ENCODE measurements at places on chromosomes 16 and 17.
A peak's percentile ranks its signal among the peaks of the same experiment; 100 is the strongest.

DNA sequence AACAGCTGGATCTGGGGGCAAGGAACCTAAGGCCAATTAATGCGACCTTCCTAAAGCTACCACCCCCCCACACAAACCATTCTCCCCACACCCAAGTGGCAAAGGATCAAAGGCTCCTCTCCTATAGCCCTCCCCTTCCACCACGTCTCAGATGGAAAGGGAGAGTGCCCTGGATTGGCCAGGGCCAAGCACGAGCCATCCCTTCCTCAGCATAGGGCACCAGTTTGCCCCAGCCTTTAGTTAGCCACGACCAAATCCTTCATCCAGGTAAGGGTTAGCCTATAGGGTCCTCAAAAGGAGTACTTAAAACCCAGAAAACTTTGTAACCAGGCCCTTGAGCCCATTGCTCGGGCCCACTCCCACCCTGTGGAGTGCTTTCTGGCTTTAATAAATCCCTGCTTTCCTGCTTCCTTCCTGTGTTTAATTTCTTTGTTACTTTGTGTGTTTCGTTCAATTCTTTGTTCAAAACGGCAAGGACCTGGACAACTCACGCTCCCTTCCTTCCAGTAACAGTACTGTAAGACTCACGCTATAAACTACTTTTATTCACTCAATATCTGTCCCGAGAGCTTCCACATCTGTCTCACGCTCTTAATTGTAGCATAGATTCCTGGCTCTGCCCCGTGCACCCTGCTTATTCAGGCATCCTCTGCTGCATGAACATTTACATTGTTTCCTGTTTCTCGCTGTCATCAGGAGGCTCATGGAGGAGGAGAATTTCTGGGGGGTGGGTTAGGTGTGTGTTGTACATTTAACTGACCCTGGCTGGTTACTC lies 62.3 kb downstream of the TNFRSF13B start:
- no peak for DNase-seq

- DNase-seq = no peak
Measured at GRCh38 chr17:61583660-61584264, 7.3 kb downstream of the NACA2 start.

- no peak for DNase-seq
Measured at GRCh38 chr17:74018115-74018514, 185.4 kb upstream of the RPL38 start.

DNA sequence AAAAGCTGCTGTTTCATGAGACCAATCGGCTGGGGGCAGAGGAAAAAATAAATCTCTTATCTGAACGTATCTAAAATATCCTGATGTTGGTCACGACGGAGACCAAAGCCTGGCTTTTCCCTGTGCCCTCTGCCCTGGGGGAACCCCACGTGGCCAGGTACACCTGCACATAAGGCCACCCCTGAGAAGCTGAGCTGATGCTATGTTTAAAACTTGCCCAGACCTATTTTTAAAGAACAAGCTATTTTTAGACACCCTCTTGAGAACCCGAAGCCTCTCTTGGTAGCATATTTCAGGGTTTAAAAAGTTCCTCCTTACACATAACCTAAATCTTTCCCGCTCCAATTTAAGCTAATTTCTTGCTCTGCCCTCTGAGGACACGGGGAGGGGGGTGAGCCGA lies 210.4 kb downstream of the GSG1L start:
- DNase-seq = no peak

GRCh38 chr17:44218344-44219107 lies 949 bp downstream of the UBTF start:
- DNase-seq = peak; percentile 94

GRCh38 chr17:34843682-34844081 lies 117.6 kb downstream of the CCT6B start:
- no peak for DNase-seq

DNA sequence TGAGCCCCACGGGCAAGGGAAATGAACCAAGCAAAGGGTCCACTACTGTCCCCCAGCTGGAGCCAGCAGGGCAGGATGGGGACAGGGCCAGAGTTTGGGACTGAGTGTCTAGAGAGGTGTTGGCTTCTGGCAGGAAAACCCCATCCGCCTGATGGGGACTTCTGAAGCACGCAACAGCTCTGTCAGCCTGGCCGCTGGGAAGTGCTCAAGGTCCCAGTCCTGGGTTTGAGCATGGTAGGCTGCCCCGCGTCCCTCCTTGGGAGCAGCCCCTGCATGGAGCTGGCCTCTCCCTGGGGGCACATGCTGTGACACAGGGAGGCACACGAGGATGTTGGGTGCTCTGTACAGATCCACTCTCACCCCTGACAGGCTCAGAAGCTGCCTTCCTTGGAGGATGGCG lies 14.6 kb downstream of the ACE start:
- DNase-seq = no peak

DNA sequence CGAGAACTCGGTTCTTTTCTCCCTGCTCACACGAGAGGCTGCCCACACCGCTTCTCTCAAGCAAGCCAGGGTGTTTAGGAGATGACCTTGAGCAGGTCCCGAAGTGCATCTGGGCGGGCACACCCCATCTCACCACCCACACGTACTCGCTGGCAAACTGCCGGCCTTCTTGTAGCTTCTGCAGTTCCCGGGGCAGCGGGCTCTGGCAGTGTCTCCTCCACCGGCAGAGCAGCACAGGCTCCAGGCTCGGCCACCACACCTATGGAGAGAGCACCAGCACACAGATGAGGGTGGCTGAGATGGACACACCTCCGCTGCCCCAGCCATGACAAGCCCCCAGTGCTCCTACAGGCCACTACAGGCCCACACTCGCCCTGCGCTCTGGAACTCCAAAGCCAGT lies 23.5 kb downstream of the ZNF276 start:
- DNase-seq = no peak

DNA sequence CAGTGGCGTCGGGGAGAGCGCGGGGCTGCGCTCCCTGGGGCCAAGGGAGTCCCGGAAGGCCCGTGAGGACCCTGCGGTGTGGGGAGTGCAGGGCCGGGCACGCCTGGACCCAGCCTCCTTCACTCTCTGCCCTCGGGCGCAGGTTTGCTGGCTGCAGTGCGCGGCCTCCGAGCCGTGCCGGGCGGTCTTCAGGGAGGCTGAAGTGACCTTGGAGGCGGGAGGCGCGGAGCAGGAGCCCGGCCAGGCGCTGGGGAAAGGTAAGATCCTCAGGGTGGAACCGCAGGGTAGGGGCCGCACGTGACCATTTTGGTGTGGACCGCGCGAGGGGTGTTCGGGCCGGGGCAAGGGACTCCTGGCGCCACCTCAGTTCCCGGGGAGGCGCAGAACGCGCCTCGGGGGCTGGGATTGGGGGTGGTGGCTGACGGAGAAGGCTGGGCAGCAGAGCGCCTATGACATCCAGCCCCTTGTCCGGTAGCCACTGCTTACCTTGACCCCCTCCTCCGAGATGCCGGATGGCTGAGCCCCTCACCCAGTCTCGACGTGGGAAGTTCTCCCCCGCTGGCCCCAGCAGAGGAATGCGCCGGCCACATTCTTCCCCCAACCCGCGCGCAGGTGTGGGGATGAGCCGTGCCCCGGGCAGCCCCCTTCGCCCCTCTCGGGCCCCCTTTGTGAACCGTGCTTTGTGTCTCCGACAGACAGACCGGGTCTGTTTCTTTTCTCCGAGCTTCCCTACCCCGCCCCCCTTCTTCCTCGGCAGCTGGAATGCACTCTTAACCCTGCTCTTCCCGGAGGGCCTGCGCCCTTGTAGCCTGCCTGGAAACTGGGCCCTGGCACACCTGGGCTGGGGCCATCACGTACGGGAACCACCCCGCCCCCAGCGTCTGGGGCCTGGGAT lies 631 bp downstream of the CDH3 start:
- peak; percentile 67 for DNase-seq

- no peak for DNase-seq
Measured at GRCh38 chr16:30539000-30539964, 4.6 kb upstream of the ZNF747 start.

- peak; percentile 72 for DNase-seq
Measured at GRCh38 chr17:82399601-82400101, 18.5 kb upstream of the HEXD start.

GRCh38 chr17:17029938-17030337 lies 12.3 kb upstream of the MPRIP start:
- no peak for DNase-seq

DNA sequence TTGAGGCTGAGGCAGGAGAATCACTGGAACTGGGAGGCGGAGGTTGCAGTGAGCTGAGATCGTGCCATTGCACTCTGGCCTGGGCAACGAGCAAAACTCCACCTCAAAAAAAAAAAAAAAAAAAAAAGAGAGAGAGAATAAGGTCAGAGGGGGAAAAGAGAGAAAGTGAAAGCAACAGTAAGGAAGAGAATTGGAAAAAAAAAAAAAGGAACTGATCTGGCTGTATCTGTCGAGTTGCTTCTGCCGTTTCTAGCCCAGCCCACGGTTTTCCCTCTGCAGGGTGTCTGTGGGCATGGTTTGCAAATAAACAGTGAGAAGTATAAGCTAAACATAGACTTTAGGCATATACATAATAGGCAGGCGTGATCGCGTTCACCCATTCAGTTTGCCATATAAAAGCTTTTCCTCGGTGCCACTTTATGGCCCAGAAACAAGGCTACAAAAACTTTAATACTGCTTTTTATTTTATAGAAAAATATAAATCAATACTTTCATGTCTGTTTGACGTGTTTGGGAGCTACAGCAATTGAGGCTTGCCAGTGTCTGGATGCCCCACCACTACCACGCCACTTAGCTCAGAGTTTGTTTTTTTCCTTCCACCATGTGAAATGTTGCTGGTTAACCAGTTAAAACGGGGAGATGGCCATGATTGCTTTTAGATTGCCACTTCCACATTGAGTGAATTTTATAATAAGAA lies 436.7 kb downstream of the MAF start:
- DNase-seq = no peak

- no peak for DNase-seq
Measured at GRCh38 chr17:31564291-31564690, 172.8 kb downstream of the RAB11FIP4 start.

GRCh38 chr17:72162569-72162968 lies 41.7 kb downstream of the SOX9 start:
- DNase-seq = no peak

DNA sequence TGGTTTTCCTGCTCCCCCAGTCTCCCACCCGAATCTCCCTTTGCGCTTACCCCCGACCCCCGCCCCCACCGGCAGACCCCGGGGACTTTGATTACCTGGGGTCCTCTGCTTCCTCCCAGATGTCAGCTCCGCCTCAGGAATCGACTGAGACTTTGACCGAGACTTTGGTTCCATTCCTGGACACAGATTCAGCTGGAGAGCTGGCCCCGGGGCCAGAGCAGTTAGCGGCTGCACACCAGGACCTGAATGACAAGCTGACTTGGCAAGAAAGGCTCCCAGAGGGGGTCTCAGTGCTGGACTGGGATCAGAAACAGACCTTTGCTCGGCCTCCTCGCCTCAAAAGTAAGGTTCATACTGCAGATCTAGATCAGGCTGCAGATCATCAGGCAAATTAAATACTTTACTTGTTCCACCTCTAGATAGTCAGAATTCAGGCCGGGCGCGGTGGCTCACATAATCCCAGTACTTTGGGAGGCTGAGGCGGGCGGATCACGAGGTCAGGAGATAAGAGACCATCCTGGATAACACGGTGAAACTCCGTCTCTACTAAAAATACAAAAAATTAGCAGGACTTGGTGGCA lies 60.3 kb upstream of the FBXO47 start:
- no peak for DNase-seq

DNA sequence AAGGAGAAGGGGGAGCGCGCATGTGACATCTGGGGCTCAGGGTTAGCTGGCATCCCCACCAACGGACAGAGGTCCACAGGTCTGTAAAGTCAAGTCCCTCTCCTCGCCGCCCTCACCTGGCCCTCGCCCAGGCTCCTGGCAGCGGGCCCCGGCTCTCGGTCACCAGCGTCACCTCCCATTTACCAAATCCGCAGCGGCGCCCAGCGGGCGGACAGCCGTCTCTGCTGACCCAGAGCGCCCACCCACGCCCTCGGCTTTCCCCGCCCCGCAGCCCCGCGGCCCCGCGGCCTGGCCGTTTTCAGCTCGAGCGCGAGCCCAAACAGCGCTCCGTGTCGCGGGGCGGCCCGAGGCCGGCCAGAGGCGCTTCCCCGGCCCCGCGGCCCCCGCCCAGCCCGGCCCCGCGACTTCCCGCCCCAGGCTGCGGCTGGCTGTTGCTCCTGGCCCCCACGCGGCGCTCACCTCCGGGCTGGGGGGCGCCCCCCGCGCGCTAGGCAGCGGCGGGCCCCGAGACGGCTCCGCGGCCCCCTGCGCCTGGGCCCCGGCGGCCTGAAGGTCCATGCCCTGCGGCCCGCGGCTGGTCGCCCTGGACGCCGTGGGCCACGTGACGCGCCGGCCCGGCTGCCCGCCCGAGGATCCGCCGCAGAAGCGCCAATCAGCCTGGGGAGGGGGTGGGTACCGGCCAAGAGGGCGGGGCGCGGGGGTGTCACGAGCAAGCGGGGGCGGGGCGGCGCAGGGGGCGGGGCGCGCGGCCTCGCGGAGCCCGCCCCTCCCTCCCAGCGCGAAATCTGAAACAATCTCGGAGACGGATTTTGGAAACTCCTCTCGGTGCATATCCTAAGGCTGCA lies at the start of gene COPRS:
Gene COPRS (minus strand): TSS at position 603 of the 845 bp plus-strand sequence. CDS start 45 bp downstream, at position 558.
- DNase-seq = peak; percentile 81

- DNase-seq = peak; percentile 90
Measured at GRCh38 chr17:57130708-57131461, 45.8 kb downstream of the AKAP1 start.

- no peak for DNase-seq
Measured at GRCh38 chr16:85316944-85317343, 204.7 kb upstream of the CIBAR2 start.

GRCh38 chr17:50319306-50320004 lies 26.5 kb upstream of the XYLT2 start:
- no peak for DNase-seq

DNA sequence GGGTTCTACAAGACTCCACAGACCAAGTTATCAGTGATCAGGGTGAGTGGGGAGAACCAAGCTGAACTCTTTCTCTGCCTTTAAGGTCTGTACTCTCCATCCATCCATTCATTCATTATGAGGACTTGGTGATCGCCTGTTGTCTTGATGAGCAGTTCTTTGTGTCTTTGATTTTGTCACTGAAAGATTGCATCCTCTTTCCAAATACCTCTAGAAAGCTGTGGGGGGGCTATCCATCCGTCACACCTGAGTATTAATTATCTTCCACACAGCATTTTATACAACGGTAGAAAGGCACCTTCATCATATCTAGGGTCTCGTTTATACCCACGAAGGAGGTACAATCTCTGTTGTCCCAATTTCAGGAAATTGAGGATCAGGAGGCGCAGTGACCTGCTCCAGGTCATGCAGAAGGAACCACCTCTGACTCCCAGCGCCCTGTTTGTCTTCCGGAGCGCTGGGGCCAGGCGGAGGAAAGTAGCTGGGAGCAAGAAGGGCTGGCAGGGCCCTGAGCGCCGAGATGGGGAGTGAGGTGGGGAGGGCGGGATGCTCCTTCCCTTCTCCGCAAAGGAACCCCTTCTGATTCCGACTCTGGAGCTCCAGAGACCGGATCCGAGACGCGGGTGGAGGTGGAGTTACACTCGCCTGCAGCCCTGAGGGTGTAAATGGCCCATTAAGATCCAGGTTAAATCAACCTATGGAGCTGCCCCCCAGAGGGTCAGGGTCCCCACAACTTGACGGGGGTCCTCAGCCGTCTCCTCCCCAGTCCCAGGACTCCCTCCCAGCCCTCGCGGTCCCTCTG lies 605 bp upstream of the ABAT start:
- peak; percentile 73 for DNase-seq
